Fibroblast of mammary gland (primary cell): ENCODE measurements at places on chromosomes 2 and 18.
A peak's percentile ranks its signal among the peaks of the same experiment; 100 is the strongest.

- DNase-seq: peak; percentile 58
These were observed 8.8 kb upstream of the NAB1 start for GRCh38 chr2:190640117-190640516.

GRCh38 chr2:173076581-173077345 lies 1.1 kb downstream of the MAP3K20 start:
- DNase-seq: peak; percentile 55

DNA sequence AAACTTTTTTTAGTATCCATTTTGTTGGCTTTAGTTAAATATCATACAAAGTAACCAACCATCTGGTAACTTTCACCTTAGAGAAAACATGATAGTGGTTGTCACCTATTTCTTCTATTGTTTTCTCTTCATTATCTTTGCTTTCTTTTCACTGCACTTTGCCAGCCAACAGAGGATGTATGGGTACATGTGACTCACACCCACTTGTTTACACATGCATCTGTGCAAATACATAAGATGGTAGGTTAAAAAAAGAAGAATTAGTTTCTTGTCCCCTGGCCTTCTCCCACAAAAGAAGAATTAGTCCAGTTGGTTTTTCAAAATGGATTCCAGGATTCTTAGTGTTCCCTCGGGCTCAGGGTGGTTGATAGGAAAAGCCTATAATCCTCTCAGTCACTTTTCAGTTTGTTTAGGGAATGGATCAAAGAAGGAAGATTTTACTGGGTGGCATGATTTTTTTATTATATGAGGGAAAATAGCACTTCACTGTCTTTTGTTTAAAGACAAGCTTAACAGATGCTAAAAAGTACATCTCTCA lies 46.6 kb downstream of the CDK15 start:
- DNase-seq: peak; percentile 51

- DNase-seq: no peak
These were observed 476.7 kb upstream of the RAB6C start for GRCh38 chr2:129502781-129503180.

- no peak for DNase-seq
These were observed 37.4 kb upstream of the KLHL29 start for GRCh38 chr2:23347471-23348092.

- DNase-seq: no peak
These were observed 245.5 kb upstream of the CHST9 start for GRCh38 chr18:27430595-27430994.

GRCh38 chr2:39772086-39772811 lies 6.8 kb downstream of the THUMPD2 start:
- DNase-seq: peak; percentile 62

DNA sequence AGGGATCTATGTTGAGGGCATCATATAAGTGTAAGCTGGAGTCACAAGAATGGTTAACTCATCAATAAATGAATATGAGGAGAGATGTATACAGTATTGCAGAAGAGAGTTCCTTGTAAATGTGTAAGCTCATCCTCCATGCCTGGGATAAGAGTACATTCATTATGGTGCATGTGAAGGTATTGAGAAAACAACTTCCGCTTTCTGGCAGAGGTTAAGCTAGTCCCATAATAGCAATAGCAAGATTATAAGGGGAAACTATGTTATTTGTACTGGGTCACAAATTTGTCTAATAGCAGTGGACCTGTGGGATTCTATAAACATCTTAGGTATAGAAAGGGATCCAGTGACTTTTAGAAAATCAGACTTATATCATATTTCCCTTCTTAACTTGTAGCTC lies 44.1 kb downstream of the SCN2A start:
- DNase-seq: no peak

- DNase-seq: peak; percentile 47
These were observed 27.0 kb downstream of the SKA1 start for GRCh38 chr18:50401888-50402287.

- peak; percentile 38 for DNase-seq
These were observed 30.4 kb upstream of the GMCL1 start for GRCh38 chr2:69798909-69799526.

DNA sequence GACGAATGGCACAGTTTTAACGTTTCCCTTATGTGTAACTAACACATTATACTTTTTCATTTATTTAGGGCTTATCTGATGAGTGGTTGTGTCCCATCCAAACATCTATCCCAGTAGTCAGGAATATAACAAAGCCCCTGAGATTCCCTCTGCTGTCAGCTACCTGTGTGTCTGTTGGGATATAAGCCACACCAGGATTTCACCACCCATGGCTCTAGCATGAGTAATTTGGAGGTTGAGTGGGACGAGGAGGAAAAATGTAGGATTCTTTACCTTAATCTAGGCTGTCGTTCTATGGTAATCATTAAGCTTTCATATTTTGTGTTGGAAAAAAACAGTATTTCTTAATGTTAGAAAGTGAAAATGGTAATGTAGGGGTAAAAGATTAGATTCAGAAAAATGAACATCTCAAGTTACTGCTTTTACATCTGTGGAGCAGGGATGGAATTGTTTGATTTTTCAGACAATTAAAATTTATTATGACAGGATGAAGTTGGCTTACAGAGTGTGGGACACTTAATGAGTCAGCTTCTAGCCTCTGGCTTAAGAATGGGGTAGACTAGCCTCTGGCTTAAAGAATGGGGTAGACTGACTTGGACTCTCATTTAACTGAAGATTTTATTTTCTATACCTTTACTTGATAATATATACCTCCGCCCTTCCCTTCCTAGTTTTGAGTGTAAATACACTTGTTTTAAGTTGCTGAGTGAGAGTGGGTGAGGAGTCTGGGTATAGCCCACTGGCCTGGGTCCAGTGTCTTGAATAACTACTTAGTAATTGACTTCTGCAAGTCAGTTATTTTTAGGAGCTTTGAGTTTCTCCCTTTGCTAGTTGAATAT lies 88.5 kb upstream of the RANBP2 start:
- peak; percentile 50 for DNase-seq

GRCh38 chr18:26708806-26709716 lies 156.4 kb downstream of the AQP4 start:
- DNase-seq: no peak

GRCh38 chr2:166128156-166128505 lies 311 bp upstream of the SCN1A start:
- DNase-seq: no peak

- no peak for DNase-seq
These were observed 420.2 kb upstream of the MEX3C start for GRCh38 chr18:51617572-51618260.

GRCh38 chr18:5159080-5159479 lies 38.0 kb downstream of the AKAIN1 start:
- no peak for DNase-seq

DNA sequence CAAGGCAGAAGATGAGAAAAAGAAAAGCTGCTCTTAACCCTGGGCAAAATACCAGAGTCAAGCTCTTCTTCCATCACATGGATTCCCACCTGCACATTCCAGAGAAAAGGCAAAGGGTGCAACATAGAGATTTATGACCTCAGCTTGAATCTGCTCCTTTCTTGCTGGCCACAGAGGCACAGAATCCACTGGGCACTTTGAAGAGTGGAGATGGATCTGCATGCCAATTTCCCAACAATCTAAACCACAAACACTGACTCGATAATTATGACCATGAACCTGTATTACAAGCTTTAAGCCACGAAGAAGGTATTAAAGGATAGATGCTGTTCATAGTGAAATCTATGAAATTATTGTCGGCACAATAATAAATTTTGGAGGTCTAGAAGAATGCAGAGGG lies 237.3 kb downstream of the PID1 start:
- DNase-seq: no peak
